ENCODE measurements at places on chromosomes 1 and 21.
A peak's percentile ranks its signal among the peaks of the same experiment; 100 is the strongest.

GRCh38 chr21:35508139-35508888 lies 459.2 kb upstream of the RUNX1 start:
- no peak for DNase-seq

GRCh38 chr1:233127157-233127556 lies 168.4 kb downstream of the PCNX2 start:
- DNase-seq, result no peak

GRCh38 chr1:6667139-6667538 lies 34.5 kb downstream of the DNAJC11 start:
- DNase-seq, result no peak

GRCh38 chr1:200907611-200908097 lies 13.0 kb downstream of the INAVA start:
- DNase-seq, result no peak

DNA sequence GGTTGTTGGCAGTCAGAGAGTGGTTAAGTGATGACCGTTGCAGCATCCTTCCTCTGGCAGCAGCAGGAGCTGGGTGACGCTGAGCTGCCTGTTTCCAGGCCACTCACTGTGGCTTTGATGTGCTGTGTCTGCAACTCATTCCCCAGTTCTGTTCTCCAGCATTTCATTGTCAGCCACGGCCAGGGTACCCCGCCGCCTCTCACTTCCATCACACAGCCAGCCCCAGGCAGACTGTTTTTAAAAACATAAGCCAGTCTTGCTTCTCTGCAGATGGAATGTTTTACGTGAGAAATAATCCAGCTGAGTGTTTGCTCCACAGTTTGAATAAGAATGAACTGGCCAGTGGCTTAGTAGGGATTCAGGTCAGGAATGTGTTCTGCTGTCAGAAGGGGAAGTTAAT lies 21.5 kb upstream of the ST6GALNAC3 start:
- DNase-seq, result no peak

DNA sequence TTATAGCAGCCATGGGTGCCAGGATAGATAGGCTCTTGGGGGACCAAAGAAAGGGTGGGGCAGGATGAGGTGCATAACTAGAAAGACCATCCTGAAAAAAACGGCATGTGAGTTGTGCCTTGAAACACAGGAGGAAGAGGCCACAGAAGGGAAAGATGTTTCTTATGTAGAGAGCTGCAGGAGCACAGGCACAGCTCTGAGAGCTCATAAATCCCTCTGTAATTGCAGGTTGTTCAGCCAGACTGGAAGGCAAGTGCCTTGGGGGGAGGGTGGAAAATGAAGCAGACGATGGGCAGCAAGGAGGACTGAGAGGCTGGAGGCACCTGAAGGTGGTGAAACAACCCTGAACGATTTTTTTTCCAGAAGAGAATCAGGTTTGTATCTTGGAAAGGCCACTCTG lies 170.7 kb downstream of the NR5A2 start:
- no peak for DNase-seq

DNA sequence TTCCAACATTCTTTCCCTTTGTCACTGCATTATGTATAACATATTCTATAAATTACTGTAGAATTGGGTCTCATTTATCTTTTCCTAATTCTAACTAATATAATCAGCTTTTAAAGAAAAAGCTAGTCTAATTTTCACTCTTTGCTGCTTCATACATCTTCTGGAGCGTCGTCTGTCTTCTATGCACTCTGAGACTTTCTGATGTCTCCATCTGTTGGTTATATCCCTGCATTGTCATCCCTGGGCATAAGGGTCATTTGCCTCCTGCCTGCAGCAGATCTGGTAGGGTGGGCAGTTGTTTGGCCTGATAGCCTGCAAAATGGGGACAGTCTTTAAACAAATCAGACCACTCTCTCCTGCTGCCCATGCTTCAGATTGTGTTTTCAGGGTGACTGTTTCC lies 40.8 kb upstream of the DYNLT5 start:
- no peak for DNase-seq

- DNase-seq, result no peak
These were observed 7.1 kb upstream of the OR10K1 start for GRCh38 chr1:158454537-158454936.

- no peak for DNase-seq
These were observed 85.7 kb upstream of the CXADR start for GRCh38 chr21:17427157-17427556.

- DNase-seq, result no peak
These were observed 57.5 kb downstream of the CASQ2 start for GRCh38 chr1:115710859-115711624.

GRCh38 chr1:200479816-200480215 lies 70.0 kb upstream of the ZNF281 start:
- no peak for DNase-seq

DNA sequence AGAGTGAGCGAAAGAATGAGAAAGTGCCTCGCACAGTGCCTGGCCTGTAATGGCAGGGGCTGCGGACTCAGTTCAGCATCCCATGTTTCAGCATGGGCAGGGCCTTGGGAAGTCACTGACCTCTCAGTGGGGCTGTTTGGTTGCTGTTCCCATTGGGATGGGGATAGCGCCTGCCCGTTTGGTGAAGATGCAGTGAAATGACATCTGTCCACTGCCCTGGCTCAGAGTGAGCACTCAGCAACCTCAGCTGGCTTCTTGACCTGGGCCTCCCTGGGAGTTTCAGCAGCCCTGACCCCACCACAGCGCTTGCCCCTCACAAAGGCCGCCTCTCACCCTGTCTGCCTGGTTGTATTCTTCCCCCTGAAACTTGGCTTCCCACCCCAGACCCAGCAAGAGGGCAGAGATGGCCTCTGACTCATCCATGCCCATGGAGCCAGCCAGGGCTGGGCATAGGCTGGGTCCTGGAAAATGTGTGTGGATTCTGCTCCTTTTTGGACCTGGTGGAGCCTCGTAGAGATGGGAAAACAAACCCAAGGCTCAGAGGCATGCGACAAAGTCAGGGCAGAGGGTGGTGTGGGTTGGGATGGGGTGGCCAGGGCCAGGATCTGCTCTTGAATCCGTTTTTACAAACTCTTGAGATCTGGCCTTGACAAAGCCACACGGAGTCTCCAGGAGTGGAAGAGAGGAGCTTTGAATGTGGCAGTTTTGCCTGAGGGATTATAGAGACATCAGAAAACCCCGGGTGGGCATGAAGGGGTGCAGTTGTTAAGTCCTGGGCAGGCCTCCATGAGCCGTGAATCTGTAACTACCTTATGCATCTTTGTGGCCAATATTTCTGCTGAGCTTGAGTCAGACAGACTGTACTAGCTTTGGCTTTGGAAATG lies 1.2 kb downstream of the XKR8 start:
- DNase-seq, result no peak

DNA sequence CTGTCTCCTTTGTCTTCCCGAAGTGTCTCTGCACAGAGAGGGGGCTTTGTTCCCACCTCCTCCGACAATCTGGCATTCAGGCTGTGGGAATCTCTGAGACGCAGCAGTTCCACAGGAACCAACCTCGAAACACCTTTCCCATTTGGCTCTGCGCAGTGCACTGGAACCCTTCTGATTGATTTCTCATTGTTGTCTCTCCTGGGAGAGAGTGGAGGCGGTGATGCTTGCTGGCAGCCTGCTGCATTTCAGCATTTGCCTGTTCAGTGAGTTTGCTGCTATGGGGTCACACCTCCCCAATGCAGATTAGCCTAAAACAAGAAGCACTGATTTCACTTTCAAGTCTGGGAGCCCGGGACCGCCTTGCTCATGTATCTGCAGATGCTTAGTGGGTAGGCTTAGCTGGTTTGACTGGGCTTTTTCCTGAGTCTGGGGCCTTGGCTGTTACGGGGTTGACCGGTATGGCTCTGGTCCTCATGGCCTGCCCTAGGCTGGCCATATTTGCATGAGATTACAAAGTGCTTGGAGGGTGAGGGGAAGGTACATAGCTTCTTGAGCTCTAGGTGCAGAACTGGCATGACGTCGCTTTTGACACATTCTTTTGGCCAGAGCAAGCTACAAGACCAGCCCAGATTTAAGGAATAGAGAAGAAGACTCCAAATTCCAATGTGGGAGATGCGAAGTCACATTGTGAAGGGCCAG lies 695.3 kb downstream of the PTPRU start:
- no peak for DNase-seq

DNA sequence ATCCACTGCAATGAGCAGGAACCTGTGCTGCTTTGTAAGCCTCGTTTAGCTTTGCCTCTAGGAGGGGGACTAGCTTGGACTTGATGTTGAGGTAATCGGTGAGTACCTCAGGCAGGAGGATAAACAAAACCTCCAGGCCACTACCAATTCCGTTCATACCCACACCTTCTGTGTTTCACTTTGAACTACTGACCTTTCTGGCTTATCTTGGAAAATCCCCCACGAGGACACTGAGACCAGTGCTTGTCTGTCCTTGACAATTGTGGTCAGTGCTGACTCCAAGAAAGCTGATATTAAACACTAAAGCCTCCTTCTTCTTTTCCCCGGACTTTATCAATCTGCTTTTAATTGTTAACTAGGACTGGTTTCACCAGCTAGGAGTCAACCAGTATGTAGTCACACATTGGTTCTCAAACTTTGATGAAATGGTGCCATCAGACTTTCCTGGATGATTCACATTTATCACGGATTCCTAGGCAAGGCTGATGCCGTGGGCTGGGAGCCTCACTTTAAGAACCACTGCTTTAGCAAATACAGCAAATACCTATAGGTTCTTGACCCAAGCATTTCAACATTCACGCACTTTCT lies 52.7 kb downstream of the TGFB2 start:
- DNase-seq, result no peak

DNA sequence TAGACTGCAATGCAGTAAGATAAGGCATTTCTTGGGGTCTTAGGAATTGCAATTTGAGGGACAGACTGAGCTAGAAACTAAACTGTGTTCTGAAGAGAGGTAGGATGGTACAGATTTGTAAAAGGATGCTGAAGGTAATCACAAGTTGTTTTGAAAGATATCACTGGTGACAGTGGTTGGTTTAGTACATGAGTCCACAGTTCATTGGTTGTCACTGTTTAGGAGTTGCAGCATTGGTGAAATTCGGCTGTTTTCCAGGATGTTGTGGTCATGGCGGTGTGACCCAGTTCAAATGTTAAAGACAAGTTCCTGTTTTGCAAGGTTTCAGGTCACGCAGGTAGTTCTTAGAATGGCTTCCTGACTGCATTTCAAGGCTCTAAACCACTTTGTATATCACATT lies 292.8 kb upstream of the B3GALT2 start:
- DNase-seq, result no peak

DNA sequence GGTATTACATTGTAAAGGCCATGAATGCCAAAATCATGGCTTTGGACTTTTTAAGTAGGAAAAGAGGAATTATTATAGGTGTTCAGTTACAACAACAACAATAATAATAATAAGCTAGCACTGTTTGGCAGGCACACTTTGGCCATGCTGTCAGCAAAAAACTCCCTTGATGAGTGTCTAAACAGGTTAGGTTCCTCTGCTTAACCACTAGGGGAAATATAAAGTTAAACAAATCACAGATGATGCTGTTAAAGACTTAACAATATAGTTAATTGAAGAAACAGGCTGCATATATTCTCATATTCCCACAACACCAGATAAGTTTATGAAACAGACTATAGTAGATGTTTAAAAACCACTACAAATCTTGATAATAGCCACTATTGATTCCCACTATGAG lies 46.4 kb downstream of the RGS21 start:
- no peak for DNase-seq

DNA sequence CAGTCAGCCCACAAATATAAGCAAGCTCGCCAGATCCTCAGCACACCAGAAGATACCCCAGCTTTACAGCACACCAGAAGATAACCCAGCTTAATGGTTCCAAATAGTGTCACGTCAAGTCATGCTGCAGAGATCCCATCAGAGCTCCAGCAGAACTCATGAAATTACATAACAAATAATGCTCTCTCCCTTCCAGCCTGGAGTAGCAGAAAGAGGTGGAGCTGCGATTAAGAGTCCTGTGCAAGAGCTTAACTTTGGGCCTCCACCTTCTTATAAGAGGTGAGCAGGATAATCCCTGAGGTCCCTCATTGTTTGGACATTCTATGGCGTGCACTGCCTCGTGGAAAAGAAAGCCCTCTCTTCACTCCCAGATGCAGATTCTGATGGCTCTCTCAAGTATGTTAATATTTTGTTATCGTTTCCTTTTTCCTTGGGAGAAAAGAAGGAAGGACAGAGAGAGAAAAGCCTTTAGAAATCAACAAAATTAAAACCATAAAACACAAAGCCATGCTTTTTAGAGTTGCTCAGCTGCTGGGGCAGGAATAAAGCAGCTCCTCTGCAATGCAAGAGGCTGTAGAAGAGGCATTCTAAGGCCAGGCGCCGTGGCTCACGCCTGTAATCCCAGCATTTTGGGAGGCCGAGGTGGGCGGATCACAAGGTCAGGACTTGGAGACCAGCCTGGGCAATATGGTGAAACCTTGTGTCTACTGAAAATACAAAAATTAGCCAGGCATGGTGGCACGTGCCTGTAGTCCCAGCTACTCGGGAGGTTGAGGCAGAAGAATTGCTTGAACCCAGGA lies 59.1 kb downstream of the GLUL start:
- peak; percentile 52 for DNase-seq

- DNase-seq, result no peak
These were observed 23.1 kb downstream of the SNAP47 start for GRCh38 chr1:227758366-227758765.

DNA sequence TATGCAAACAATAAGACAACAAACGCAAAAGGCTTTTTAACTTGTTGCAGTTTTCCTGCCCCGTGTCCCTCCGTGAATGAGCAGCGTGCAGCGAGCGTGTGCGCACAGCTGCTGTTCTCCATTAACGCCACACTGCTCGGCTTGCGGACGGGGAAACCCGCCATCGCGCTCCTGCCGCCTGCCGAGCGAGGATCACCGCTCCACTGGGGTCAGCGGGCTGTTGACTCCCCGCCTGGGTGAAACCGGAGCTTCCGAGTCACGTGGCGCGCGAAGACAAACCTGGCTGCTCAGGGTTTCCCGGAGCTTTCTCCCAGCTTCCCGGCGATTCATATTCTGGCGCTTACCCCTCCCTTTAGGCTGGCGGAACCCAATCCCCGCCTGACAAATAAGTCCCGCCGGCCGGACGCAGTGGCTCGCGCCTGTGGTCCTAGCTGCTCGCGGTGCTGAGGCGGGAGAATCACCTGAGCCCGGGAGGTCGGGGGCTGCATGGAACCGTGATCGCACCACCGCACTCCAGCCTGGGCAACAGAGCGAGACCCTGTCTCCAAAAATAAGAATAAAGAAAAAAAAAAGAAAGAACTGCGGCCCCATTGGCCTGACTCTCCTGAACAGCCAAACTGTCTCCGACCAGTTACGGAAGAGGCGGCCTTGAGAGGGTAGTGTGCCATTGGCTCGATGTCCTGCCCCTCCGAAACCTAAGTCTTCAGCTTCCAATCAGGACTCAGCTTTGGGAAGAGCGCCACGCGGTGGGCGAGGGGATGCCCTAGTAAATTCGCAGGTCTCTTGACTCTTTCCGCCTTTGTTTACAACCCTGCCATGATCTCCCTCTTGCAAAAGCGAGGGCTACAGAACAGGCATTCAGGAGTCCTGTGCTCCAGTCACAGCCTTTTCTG lies at the start of gene CREB3L4:
Gene CREB3L4 (plus strand): TSS at position 796 of the 893 bp plus-strand sequence. CDS start 624 bp downstream, outside the sequence.
- DNase-seq, result peak; percentile 97
